ENCODE measurements at places on chromosomes 16 and 17.
A peak's percentile ranks its signal among the peaks of the same experiment; 100 is the strongest.

DNA sequence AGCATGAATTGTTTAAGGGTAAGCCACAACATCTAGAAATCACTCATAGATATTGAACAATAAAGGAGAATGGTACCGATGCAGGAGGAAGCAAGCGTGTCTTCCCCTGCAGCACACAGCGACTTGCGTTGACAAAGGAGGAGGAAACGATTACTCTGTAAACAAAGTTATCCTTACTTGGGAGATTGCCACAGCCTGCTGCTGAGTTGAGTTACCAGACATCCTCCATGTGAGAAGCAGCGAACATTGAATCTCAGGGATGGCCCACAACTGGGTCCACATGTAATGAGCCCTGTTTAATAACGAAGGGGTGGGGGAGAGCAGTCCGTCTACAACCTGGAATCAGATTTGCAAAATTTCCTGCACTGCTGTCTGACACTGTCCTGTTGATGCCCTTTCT, 27.7 kb downstream of the CLUH start:
- DNase-seq: no peak

DNA sequence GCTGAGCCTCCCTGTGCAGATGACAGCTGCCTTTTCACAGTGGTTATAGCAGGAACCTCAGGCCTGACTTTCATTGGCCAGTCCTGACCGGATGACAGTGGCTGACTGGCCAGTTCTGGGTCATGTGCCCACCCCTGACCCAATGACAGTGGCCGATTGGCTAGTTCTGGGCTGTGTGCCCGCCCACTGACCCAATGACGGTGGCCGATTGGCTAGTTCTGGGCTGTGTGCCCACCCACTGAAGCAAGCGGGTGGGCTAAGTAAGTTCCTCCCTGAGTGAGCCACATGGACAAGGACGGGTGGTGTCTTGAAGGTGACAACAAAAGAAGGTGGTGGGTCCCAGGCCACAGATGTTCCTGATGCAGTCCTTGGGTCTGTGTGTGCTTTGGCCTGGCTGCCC, 9.5 kb downstream of the DEF8 start:
- DNase-seq: peak; percentile 39

GRCh38 chr16:13039526-13039925, 138.1 kb downstream of the SHISA9 start:
- no peak for DNase-seq

DNA sequence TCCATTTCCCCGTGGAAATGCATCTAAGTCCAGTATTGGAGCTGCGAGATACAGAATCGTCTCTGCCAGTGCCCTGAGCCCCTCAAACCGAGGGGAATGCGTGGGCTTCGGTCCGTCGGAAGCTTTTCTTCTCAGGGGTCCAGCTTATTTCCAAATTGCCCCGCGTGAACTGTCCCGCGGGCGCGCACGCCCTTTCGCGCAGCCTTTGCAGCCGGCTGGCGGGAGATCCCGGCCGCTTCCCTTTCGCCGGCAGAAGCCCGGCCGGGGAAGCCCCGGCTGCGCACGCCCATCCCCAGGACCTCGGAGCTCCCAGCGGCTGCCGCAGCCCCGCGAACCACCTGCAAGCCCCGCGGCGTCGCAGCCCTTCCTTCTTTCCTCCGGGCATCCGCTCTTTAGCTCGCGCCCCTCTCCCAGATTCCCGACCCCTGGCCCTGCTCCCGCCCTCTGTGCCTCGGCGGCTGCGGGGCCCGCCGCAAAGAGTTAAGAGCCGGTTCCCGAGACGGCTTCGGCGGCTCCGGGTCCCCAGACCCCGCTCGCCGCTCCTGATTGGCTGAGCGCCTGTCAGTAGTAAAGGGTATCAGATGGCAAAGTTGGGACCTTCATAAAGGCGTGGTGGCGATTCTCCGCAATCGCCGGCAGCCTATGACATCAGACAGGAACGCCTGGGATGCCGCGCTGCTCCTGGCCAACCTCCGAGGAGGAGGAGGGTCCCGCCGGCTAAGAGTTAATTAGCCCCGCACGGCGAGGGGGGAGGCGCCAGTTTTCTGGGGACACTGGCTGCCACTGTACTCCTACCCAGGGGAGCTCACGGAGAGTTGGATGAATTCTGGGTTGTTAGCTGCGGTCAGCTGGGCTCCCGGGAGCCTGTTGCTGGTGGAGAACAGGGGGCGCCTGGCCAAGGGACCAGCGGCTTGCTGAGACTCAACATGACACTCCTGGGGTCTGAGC, at the start of gene MYOCD:
Gene MYOCD (plus strand): TSS at position 628 of the 948 bp plus-strand sequence. CDS start 299 bp downstream, at position 927.
- DNase-seq: no peak

- no peak for DNase-seq
These were observed 3.9 kb downstream of the UNC119 start for GRCh38 chr17:28548417-28549130.

- peak; percentile 89 for DNase-seq
These were observed 143.7 kb downstream of the PMP22 start for GRCh38 chr17:15121426-15121825.

GRCh38 chr16:23594186-23594585, 1.9 kb downstream of the NDUFAB1 start:
- DNase-seq: no peak

DNA sequence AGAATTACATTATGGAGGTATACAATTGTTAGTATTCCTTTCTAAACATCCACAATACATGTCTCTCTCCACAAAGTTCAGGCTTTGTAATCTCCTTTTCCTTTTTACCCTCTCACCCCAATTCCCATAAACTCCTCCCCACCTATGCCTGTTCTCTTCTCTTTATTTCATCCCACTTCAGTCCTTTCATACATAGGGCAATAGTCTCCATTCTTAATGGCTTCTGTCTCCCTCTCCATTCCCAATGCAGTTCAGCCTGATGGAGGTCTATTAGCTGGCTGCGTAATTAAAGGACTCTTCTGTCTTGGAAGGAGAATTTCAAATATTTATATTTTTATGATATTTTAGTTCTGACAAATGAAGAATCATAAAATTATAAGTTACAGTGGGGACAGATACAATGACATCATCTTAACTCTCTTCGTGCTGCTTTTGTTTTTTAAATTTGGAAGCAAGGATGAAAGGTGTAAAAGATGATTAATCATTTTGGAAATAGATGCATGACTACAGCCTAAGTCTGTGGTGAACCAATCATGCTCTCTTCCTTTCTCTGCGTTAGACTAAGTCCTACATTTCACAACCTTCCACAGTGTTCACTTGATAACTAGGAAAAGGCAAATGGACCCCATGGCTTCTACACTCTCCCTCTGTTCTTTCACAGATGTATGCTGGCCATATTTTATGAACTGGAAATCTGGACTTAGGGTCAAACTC, 11.2 kb upstream of the FAM20A start:
- peak; percentile 51 for DNase-seq

DNA sequence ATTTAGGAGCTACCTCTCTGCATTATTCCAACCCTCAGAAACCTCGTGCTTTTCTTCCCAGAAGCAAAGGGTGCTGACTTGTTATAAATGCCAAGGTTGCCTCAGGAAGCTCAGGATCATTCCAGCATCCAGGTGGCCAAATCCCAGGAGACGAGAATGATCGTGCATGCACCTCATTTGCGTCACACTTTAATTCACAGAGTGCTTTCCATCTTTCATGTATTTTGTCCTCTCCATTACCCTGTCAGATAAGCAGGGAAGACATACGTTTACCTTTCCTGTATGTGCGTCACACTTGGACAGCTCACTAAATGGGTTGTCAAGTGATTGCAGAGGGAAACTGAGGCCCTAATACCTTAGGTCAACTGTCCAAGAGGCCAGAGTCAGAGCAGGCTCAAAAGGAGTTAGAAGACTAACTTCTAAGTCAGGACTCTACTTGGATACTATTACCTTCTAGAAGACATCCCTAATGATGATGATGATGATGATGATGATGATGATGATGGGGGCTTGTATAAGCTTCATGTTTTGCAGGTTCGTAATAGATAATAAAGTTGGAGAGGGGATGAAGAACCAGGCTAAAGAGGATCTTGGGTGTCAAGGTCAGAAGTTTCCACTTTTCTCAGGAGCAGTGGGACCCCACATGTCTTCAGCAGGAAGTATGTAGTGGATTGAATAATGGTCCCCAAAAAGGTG, 150.6 kb upstream of the TNRC6C start:
- no peak for DNase-seq

GRCh38 chr16:79833559-79833958, 233.0 kb upstream of the MAF start:
- no peak for DNase-seq

DNA sequence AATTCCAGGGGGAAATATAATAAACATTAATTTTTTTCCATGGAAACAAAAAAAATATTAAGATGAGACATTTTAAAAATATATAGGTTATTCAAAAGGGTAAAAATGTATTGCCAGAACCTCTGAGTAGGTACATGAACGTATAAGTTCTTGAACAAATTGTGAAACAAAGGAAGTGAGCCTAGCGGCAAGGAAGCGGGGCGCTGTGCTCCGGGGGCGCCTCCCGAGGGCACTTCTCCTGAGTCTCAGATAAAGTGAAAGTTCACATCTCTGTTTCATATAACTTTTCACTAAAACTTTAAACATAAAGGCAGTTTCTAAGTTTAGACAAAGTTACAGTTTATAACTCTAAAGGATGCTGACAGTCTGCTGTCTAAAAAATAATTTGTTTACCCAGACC, 52.3 kb downstream of the TNRC6C start:
- no peak for DNase-seq

- DNase-seq: no peak
These were observed 1.6 kb downstream of the AHSP start for GRCh38 chr16:31529108-31529936.

GRCh38 chr17:12512694-12513355, 152.9 kb upstream of the MYOCD start:
- peak; percentile 54 for DNase-seq

DNA sequence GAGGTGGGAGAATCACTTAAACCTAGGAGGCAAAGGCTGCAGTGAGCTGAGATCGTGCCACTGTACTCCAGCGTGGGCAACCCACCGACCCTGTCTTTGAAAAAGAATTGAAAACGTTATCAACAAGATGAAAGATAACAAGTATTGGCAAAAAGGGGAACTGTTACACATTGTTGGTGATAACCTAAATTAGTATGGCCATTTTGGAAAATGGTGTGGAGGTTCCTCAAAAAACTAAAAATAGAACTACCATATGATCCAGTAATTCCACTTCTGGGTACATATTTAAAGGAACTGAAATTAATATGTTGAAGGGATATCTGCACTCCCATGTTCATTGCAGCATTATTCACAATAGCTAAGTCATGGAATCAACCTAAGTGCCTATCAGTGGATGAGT, 61.0 kb downstream of the ABHD15 start:
- no peak for DNase-seq

DNA sequence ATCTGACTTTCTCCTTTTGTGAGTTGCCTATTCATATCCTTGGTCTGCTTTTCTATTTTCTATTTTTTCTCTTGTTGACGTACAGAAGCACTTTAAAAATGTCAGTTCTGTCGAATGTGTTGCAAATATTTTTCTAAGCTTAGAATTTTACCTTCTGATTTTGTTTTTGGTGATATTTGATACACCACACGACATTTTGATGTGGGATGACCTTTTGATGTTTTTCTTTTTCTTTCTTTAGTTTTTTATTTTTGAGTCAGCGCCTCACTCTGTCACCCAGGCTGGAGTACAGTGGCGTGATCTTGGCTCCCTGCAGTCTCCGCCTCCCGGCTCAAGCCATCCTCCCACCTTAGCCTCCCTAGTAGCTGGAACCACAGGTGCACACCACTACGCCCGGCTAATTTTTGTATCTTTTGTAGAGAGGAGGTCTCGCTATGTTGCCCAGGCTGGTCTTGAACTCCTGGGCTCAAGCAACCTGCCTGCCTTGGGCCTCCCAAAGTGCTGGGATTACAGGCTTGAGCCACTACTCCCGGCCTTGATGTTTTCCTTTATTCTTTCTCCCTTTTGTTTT, 39.6 kb downstream of the WSB1 start:
- no peak for DNase-seq

DNA sequence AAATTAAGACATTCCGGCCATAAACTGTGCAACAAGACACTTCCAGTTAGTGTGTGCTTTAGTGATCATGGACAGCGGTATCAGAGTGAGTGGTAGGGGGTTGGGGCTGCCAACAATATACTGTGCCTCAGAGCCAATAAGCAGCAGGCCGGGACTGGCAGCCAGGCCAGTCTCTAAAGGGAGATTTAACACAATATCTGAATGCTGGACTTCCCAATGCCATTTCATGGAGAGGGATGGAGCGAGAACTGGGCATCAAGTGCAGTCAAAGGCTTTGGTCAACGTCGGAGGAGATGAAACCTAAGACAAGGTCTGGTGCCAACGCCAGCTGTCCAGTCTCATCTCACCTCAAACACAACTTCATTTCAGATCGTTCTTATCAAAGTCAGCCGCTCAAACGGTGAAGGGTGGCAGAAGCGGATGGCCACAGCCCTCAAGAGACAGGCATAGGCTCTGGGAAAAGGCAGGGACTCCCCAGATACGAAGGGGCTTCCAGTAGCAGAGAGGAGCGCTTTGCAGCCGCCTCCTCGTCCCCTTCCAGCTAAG, 935 bp downstream of the USP32 start:
- peak; percentile 39 for DNase-seq

- no peak for DNase-seq
These were observed 195.7 kb upstream of the TOX3 start for GRCh38 chr16:52742608-52743170.

DNA sequence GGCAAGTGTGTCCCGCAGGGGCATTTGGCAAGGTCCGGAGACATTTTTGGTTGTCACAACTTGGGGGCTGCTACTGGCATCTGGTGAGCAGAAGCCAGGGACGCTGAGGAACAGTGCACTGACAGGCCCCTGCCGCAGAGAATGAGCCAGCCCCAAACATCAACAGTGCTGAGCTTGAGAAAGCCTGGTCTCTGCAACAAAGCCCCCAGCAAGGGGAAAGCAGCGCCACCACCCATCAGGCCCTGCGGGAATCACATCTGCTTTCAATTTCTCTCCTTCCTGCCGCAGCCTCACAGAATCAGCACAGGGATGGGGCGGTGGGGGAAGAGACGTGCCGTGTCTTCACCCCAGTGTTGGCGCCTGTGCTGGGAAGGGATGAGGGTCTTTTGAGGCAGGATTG, 14.8 kb upstream of the PRPSAP1 start:
- peak; percentile 77 for DNase-seq

- peak; percentile 95 for DNase-seq
These were observed 65.8 kb upstream of the SMIM36 start for GRCh38 chr17:55576996-55577586.

GRCh38 chr17:42519546-42520491, 16.2 kb upstream of the NAGLU start:
- peak; percentile 98 for DNase-seq

GRCh38 chr16:88065747-88066142, 114.5 kb downstream of the BANP start:
- no peak for DNase-seq

DNA sequence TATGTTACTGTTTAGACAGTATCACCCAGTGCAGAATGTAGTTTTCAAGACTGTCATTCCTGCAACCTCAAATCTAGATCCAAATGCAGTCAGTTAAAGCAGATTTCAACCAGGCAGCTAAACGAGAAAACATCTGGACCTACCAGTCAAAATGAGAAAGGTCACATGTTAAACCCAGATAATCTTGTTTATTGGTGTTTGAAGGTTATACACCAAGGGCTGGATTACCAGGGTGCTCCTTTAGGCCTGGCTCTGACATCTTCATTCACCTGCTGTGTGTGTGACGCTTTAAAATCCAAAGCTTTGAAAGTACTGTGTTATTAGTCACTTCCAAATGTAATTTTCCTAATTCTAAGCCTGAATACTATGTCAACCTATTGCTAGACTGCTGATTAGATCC, 54.9 kb downstream of the IKZF3 start:
- DNase-seq: no peak

- no peak for DNase-seq
These were observed 1723.6 kb downstream of the TP53TG3F start for GRCh38 chr16:35182943-35183550.
